ENCODE measurements at places on chromosomes 12 and 14.

DNA sequence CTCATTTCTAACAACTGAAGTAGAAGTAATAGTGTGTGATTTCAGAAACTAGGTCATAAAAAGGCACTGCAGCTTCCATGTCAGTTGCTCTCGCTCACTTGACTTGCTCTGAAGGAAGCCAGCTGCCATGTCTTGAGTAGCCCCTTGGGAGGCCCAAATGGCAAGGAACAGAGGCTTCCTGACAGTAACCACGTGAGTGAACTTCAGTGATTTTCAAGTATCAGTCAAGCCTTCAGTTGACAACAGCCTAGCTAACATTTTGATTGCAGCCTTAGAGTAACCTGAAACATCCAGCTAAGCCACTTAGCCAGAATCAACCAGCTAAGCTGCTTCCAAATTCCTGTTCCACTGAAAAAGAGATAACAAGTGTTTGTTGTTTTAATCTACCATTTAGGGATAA, 26.7 kb downstream of the TOGARAM1 start:
- no peak for DNase-seq

DNA sequence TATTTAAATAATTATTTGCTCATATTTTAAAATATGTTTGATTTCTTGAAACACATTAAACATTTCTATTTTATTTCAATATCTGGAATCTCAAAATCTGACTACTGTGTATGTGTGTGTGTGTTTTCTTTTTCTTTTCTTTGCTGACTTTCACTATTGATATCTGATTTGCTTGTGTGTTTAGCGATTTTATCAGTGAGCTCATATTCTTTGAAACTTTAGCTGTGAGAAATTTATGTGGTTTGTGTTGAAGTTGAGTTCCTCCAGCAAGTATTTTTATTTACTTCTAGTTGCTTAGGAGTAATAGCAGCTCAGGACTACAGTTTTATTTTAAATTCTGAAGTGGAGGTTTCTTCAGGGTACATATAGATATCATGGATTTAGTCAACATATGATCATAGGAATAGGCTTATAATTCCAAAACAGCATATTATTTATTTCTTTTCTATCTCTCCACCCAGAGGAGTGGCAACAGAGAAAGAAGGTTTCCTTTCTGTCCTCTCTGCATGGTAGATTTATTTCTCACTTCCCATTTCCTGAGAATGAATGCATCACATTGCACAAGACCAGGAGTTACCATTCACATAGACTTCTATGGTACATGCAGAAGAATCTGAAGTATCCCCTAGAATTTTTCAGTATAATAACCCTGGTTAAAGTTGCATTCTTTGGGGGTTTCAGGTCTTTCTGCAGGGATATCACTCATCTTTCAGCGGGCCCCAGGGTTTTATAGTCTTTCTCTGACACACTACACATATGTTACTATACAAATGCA, 60.5 kb downstream of the PTPRQ start:
- DNase-seq: no peak

DNA sequence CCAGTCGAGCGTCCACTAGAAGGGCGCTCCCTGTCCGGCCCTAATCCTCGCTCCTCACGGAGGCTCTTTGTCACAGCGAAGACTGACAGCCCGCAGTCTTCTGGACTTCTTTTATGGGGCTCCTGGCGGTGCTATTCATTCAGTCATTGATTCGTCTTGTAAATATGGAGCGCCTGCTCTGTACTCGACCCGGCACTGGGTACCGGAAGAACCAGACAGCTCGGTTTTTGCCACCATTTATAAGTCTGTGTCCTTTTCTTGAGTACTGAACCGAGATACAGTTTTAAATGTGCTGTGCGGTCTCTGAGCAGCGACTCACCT, 570 bp downstream of the DMAC2L start:
- no peak for DNase-seq

- DNase-seq: no peak
These were observed 34.2 kb downstream of the CCDC88C start for GRCh38 chr14:91383439-91383838.

DNA sequence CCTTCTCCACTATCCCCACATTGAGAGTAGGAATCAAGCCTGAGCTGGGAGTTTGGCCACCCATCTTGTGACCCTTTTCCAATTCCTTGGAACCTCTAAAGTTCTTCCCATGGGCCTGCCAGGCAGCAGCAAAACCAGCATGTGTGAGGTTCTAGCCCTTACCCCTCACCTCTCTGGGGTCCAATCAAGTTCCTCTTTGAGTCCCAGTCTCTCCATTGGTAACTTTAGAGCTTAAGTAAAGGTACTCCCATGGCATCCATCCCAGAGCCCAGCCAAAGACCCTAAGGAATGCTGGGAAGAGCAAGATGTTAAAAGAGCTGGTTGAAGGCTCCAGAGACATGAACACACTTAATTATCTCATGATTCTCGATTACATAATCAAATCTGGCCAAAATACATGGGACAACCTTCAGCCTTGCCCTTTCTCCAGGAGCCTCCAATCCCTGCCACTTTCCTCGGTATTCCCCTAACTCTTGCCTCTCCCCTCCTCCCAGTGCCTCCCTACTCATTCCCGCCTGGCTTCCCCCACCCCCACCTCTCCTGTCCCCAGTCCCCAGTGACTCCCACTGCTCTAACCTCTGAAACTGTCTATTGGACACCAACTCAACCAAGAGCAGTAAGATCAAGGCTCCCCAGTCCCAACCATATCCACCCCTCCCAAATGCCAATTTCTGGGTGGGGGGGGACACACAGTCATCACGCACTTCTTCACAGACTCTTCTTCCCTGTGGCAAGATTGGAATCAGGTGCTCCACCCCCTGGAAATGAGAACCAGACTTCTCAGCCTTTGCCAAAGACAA, 4.8 kb upstream of the TNS2 start:
- no peak for DNase-seq

GRCh38 chr12:25004447-25004846, 55.5 kb upstream of the BCAT1 start:
- DNase-seq: no peak

GRCh38 chr14:50335389-50335788, 23.3 kb downstream of the DMAC2L start:
- no peak for DNase-seq

DNA sequence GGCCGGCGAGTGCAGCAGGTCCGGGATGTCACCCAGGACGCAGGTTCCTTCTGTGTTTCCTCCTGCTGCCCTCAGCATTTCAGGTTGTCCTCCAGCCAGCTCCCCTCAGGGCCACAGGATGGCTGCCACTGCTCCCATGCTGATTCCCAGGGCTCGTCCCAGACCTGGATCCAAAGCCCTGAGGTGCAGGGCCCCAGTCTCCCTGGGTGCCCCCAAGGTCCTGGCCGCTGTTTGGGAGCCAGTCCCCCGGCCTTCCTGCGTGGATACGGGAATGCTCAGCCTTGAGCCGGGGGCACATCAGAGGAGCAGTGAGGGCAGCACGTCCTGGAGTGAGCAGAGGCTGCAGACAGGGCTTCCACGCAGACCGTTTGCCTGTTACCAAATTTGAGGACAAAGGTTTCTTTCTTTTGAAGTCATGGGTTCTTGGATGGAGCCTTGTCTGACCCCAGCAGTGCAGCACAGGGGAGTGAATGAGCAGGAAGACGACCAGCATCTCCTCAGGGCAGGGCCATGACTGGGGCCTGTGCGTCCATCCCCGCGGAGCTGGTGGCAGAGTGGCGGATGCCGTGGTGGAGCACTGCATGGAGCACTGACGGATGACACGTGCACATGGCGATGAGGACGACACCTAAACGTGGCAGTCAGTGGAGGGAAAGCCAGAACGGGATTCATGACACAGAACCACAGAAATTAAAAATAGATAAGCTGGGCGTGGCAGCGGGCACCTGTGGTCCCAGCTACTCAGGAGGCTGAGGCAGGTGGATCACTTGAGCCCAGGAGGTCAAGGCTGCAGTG, 12.5 kb upstream of the CACNA2D4 start:
- no peak for DNase-seq

DNA sequence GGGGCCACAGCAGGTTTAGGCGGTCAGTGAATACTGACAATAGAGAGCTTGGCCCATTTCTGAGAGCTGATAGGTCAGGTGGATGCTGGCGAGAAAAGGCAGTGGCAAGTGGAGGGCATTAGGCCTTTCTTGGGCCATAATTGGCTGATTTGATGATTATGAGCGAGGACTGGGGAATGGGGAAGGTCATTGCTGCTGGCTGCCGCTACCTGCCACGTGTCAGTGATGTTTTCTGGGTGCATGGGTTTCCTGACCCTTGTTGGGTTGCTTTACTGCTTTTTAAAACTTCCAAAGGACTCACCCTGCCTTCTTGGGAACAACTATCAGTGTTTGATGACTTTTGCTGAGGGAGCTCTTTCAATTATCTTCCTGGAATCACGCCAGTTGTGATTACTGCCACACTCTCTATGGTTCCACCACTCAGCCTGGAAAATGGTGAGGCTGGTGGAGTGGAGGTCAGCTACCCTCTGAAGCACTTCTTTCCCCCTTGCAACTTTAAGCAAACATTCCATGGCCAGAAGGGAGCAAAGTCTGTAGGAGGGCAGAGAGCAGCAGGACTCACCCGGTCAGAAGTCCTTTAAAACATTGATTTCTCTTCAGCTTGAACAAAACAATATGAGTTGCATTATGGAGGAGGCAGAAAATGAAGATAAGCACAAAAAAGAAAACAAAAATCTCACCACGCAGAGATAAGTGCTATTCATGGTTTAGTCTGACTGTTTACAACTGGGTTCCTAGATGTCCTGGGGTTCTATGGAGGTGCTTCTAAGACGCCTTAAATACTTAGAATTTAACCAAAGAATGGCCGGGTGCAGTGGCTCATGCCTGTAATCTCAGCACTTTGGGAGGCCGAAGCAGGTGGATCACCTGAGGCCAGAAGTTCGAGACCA, 12.1 kb upstream of the SLC10A1 start:
- DNase-seq: no peak

DNA sequence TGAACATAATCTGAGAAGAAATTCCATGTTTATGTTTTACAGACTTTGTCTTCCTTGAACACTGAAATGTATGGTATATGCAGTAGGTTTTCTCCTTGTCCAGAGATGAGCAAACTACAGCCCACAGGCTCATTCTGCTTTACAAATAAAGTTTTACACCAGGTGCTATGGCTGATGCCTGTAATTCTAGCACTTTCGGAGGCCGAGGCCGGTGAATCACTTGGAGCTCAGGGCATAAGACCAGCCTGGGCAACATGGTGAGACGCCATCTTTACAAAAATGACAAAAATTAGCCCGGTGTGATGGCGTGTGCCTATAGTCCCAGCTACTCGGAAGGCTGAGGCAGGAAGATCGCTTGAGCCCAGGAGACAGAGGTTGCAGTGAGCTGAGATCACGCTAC, 64.7 kb downstream of the LRP6 start:
- no peak for DNase-seq

DNA sequence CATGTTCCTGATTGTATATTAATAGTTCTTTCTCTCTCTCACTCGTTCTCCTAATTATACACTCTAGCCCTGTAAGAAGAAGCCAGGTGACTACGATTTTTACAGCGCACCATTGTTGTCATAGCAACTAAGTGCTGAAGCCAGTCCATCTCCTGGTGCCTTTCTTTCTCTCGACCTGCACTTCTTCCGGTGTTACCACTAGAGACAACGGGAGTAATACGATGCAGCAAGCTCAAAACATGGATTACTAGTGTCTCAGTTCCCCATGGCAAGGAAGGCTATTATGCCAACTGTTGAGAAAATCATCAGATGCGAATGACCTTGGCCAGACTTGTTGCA, 40.8 kb upstream of the DCD start:
- DNase-seq: no peak

GRCh38 chr14:103319422-103319821, 14.6 kb upstream of the EIF5 start:
- no peak for DNase-seq

- DNase-seq: no peak
These were observed 9.0 kb downstream of the SLC25A47 start for GRCh38 chr14:100332071-100332639.

- DNase-seq: no peak
These were observed 19.5 kb downstream of the PTGDR start for GRCh38 chr14:52286661-52287649.

DNA sequence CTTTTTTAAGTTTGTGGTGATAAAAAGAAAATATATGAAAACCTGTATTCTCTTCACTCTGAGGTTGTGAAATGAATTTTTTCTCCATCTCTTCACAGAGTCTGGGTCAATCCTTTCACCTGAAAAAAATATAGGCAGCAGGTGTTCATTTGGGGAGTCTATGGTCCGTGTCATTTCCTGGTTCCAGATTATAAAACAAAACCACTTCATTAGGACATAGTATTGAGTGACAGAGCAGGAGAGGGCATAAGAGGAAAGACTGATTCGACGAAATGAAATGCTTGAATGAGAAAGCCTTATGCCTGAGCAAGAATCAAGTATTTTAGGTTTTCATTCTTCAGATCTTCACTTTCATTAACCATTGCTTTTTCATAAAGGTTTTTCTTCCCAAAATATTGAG, 51.8 kb upstream of the NUAK1 start:
- DNase-seq: no peak

- no peak for DNase-seq
These were observed 21.0 kb upstream of the AQP2 start for GRCh38 chr12:49929581-49929980.

DNA sequence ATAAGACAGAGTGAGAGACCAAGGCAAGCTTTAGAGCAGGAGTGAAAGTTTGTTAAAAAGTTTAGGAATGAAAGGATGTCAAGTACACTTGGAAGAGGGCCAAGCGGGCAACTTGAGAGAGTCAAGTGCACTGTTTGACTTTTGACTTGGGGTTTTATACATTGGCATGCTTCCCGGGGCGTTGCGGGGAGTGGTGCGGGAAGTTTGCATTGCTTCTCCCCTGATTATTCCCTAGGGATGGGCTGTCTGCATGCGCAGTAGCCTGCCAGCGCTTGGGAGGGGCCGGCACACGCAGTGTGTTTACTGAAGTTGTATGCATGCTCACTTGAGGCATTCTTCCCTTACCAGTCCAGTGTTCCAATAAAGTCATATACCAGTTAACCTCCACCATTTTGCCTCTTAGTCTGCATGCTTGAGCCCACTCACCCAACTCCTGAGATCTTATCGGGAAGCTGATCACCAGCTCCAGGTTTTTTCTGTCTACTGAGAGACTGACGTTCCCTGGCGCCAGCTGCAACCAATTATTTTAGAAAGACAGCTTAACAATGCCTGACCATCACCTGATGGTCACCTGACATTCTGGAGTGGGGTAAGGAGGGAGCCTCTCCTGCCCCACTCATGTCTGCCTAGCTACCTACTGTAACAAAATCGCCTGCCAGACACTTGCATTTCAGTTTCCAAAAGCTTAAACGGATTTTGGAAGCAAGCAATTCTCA, 53.2 kb downstream of the DACT1 start:
- DNase-seq: no peak

DNA sequence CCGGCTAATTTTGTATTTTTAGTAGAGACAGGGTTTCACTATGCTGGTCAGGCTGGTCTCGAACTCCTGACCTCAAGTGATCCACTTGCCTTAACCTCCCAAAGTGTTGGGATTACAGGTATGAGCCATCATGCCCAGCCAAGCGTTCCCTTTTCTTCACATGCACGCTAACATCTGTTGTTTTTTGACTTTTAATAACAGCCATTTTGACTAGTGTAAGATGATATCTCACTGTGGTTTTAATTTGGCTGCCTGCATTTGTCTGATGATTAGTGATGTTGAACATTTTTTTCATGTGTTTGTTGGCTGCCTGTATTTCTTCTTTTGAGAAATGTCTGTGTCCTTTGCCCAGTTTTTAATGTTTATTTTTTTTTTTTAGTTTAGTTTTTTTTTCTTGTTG, 10.2 kb upstream of the YARS2 start:
- DNase-seq: no peak

- no peak for DNase-seq
These were observed 33.2 kb downstream of the ETNK1 start for GRCh38 chr12:22658214-22658613.

Data from activated CD8-positive, alpha-beta memory T cell treated with anti-CD3 and anti-CD28 coated beads for 24 hours (primary cell).